NCI-H510A (cell line): ENCODE measurements at places on chromosomes 7 and 10.

DNA sequence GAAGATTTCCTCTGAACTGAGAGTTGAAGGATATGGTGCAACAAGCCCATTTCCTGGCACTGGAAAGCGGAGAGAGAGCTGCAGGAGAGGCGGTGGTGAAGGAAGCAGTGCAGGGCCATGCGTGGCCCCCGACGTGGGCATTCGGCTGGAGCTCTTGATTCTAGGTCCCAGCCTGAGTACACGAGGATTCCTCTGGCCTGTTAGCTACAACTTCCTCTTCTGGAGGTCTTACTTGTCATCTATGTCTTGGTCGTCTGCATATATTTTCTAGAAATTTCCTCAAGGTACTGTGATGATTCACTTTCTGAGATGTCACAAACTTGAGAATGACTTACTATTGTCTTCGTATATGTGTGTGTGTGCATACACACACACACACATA is 59.2 kb upstream of the JAZF1 start:
- no peak for DNase-seq

- no peak for DNase-seq
These were observed 12.2 kb upstream of the FEZF1 start for GRCh38 chr7:122316467-122317388.

GRCh38 chr7:148397985-148398384 is 192.6 kb upstream of the C7orf33 start:
- DNase-seq = no peak

DNA sequence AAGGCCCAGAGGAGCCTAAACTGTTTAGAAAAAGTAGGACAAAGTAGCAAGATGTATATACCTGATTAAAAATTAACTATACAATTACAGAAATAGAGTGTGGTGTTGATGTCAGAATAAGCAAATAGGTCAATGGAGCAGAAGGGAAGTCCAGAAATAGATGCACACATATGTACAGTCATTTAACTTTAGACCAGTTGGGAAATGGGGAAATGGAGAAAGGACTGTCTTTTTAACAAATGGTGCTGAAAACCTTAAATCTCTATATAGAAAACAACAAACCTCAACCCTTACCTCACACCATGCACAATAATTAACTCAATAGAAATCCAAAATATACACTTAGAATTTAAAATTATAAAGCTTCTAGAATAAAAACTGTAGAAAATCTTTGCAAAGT is 72.2 kb downstream of the CH25H start:
- DNase-seq = no peak

DNA sequence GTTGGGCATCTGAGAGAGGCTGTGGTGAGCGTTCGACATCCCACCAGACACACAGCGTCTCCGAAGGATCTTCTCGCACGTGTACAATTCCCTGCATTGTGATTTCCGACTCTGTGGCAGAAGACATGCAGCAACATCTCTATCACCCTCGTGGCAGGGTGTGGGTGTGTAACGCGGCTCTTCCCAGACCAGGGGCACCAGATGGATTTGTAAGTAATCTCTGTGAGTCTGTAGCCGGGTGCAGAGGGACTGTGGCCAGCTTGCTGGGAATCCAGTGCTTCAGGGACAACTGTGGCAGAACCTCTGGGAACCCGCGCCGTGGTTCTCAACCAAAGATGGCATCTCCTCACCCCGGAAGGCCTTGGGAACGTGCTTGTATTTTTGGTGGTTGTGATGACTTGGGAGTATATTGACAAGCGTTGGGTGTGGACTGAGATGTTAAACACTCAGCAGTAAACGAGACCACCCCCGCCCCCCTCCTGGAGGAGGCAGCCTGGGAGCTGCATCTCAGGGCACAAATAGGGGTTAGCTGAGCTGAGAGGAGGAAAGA is 21.2 kb downstream of the FOXL3 start:
- DNase-seq = no peak

DNA sequence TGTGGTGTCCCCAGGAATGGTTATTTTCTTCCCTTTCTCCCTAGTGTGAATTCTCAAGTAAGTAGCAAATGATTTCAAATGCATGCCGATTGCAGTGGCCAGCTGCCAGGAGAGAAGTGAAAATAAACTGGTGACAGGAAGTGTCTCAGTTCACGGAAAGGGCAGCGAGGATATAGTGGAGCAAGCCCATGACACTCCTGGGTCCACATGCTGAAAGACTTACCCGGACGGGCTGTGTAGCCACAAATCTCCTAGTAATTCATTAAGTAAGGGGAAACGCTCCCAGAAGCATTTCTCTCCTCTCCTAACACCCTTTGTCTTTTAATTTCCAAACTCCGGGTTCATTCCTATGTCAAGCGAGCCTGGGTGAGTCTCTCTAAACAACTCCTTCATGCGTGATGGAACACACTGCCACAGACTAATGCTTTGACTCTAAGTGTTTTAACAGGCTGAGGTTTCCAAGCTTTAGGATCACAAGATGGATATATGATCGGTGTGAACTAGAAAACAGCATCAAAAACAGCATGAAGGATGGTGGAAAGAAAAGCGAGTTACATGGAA is 125.6 kb downstream of the CYP26A1 start:
- peak; percentile 9 for DNase-seq

DNA sequence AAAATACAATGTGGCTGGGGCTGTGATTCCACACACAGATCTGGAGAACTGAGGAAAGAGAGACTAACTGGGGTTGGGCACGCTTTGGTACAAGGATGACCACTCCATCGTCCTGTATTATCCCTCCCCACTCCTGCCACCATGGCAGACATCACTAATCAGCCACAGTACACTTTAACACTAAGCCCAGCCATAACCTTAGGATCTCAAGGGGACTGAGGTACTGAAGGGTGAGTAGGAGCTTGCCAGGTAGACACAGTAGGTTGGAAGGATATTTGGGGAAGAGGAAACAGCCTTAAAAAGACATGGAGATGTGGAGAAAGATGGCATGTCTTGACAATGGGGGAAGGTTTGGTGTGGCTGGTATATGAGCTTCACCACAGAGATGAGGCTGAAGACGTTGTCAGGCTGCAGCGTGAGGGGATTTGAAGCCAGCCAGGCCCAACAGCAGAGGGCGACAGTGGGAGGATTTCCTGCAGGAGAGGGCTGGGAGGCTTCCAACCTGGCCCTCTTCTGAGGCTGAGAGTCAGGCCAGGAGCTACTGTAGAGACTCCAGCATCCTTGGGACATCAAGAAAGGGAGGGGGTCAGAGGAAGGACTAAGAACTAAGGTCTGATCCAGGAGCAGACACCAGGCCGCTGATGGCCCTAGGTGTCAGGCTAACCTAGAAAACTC is 58.6 kb upstream of the COL13A1 start:
- DNase-seq = no peak

DNA sequence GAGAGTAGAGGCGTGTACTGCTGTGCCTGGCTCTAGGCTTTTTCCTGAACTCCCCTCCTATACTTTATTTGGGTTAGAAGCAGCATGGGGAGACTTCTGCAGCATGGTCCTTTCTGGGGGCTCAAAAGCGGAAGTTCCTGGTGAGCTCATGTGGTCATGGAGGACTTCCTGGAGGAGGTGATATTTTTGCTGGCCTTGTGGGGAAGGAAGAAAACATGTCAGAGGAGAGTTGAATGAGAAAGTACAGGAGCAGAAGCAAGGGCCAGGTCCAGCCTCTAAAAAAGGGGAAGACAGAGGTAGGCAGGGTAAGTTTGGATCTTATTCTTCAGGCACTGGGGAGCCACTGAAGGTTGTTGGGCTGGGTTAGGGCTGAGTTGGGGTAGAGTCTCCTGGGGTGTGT is 45.5 kb downstream of the CASTOR2 start:
- DNase-seq = no peak

- no peak for DNase-seq
These were observed 156.6 kb downstream of the SKIDA1 start for GRCh38 chr10:21368728-21369425.

- no peak for DNase-seq
These were observed 4.8 kb downstream of the NYAP1 start for GRCh38 chr7:100488333-100489095.

GRCh38 chr7:19269301-19269700 is 124.1 kb upstream of the FERD3L start:
- no peak for DNase-seq

DNA sequence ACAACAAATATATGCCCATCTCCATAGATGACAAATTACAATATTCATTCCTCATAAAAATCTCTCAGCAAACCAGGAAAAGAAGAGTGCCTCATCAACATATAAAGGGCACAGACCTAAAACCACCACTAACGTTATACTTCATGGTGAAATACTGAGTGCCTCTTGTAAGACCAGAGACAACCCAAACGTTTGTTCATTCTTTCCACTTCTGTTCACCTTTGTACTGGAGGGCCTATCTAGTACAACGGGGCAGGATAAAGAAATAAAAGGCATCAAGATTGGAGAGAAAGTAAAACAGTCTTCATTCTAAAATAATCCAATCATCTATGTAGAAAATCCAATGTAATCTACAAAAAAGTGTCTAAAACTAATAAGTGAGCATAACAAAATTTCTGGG is 79.1 kb downstream of the LARP4B start:
- no peak for DNase-seq

DNA sequence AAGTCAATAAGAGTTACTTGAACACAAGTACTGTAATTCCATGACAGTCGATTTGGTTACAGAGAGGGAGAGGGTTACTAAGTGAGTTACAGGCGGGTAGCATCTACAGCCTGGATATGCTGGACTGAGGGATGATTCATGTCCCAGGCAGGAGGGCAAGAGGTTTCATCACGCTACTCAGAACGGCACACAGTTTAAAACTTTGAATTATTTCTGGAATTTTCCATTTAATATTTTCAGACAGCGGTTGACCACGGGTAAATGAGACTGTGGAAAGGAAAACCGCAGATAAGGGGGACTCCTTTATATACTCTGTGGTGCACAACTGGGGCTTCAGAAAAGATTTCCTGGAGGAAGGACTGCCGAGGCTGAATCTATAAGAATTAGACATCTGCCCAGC is 25.7 kb upstream of the LRRC4 start:
- DNase-seq = no peak

GRCh38 chr7:2782565-2782964 is 61.5 kb downstream of the GNA12 start:
- no peak for DNase-seq
